Common myeloid progenitor, CD34-positive (primary cell): ENCODE measurements at places on chromosomes 11 and 22.

DNA sequence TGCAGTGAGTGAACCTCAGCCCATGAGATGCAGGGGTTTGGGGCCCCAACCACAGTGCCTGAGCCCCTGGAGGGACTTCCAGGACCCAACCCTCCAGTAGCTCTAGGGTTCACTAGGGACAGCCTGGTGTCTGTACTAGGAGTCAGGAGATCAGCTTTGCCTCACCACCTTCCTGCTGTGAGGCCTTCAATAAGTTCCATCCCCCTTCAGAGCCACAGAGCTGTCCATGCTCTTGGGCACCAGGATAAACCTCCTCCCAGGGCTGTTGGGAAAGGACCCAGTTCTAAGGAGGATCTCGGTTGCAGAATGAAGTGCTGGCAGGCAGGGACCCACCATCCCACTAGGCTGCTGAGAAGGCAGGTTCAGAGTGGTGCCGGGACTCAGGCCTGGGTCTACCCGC, 9.7 kb downstream of the ARHGEF17 start:
- DNase-seq, result no peak

DNA sequence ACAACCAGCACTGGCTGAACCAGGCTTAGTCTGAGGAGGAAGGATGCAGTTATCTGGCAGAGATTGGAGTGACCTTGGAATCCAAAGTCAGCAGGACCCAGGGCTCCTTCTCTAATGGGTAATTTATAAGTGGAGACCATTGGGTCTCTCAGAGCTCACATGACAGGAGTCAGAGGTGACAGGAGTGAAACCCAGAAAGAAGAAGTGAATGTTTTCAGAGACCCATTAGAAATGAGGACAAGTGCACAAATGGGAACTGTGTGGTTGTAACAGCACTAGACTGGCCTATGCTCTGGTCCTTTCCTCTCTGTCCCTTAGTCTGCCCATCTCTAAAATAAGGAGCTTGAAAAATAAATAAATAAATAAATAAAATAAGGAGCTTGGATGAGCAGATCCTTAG, 107.4 kb downstream of the SERGEF start:
- no peak for DNase-seq

DNA sequence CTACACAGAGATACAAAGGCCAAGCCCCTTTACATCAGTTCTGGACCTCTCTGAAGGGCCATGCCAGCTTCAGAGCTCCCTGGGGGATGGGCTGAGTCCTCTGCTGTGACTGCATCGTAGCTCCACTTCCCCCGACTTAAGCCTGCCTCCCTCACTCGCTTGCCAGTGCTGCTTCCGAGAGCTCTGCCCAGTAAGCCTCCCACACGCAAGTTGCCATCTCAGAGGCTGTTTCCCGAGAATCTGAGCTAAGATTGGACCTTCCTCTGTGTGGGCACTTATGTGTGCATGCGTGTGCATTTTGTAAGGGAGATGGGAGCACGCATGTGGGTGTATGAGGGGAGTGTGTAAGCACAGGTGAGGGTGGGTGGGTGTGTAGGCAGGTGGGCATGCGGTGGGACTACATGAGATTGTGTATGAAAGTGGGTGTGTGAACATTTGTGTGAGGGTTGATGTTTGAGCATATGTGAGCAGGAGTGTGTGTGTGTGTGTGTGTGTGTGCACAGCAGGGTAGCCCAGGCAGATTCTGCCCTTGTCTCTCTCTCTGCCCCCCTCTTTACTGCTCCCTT, 163.0 kb upstream of the SYT13 start:
- no peak for DNase-seq

DNA sequence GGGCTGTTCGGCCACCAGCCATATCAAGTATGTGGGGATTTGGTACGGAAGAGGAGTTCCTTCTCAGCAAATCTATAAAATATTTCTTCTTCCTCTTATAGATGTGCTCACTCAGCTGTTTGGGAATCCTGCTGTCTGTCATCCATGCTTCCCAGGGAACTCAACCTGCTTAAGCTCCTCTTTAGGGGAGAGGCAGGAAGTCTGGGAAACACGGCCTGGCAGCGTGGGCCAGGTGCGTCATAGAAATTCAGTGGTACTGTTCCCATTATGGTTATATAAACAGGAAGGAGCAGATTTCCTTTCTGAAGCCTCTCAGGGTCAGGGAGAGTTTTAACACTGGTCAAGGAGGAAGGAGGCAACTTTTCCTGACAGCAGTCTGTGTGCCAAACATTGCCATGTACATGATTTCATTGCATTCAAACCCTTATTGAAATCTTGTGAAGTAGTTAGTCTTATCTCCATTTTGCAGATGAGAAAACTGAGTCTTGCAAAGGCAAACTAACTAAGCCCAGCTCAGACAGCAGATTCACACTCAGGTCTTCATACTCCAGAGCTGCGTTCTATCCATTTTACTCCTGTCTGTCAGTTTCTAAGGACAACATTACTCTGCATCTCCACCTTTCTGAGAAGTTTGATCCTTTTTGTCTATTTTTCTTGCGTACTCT, 35.4 kb upstream of the AMOTL1 start:
- no peak for DNase-seq
